ENCODE measurements at places on chromosomes 6 and 20. TPM values are rescaled to one million over a fixed set of nuclear protein-coding genes. Genes with fewer than 3 reads are reported as not detected.

- H3K27ac ChIP-seq, result no peak overlapping the region
- no peak for DNase-seq
- H3K4me1 ChIP-seq, result no peaks in the 10 kb centered on the region
- H3K36me3 ChIP-seq, result no peaks in the 10 kb centered on the region
Observed at GRCh38 chr20:56043227-56043626, 37.9 kb upstream of the CBLN4 start.

ZBP1 gene
- total RNA-seq, result not detected

RNF217 gene
- 14.1 TPM for total RNA-seq

ATG5 gene
- 18.0 TPM for total RNA-seq

Measured in left ventricle myocardium inferior (tissue), 1 donor.